Fibroblast of the aortic adventitia (primary cell): ENCODE measurements at places on chromosomes 11 and 22.
A peak's percentile ranks its signal among the peaks of the same experiment; 100 is the strongest.

DNA sequence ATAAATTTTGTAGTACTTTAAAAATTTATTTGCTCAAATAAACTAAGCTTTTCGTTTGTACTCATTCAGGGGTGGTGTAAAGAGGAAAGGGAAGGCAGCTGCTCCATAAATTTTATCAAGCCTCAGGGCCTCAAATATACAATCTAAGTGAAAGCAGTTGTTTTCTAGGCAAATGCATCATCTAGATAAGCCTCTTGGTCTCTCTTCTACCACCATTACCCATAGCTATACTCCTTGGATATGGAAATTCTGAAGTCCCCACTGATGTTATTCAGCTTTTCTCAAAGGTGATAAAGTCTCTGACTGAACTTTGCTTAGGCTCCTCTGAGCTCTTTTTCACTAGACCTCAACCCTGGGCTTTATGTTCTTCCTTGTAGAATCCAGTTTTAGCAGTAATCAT is 1313.1 kb downstream of the JRKL start:
- DNase-seq, result no peak

- no peak for DNase-seq
These were observed 2.6 kb downstream of the MTMR3 start for GRCh38 chr22:29885610-29886009.

DNA sequence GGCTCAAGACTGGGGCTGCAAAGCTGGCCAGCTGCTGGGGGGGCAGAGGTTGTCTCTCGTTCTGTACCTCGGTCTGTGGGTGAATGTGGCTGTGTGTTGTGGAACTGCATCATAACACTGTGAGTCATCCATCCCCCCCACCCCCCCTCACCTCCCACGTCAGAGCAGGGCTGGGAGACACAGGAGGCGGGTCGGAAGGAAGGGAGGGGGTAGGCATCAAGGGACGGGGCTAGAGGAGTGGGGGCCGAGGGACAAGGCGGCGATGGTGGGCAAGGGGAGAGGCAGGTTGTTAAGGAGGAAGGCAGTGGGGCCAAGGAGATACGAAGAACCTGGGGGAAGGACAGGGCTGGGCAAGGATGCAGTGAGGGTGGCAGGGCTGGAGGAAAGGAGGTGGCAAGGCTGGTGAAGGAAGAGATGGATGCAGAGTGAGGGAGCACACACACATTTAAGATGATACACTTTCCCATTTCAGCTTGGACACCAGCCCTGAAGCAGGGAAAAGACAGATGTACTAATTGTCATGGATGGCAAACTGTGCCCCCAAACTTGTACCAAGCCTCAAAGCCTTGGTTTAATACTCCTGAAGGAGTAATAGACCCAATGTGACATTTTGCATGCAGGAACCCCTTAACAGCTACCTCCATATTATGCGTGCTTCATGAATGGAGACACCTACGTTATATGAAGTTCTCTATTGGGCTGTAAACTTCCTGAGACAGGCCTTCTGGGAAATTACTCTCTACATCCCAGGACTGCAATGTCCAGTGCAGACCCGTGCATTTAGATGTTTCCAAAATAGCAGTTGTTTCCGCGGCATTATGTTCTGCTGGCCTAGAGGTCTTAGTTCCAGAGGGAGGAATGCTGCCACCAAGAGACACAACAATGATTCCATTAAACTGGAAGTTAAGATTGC is at the start of gene YPEL4:
YPEL4 (minus strand) TSS at position 87 of the 913 bp plus-strand sequence. CDS start 2,805 bp downstream, outside the sequence.
- peak; percentile 76 for DNase-seq

GRCh38 chr11:133833898-133834681 is 11.2 kb downstream of the SPATA19 start:
- no peak for DNase-seq

- DNase-seq, result no peak
These were observed 5.3 kb downstream of the FAM168A start for GRCh38 chr11:73592640-73593039.
